ENCODE measurements at places on chromosomes 3 and 15.

GRCh38 chr15:29276366-29276765 lies 6.7 kb upstream of the NSMCE3 start:
- no peak for DNase-seq

DNA sequence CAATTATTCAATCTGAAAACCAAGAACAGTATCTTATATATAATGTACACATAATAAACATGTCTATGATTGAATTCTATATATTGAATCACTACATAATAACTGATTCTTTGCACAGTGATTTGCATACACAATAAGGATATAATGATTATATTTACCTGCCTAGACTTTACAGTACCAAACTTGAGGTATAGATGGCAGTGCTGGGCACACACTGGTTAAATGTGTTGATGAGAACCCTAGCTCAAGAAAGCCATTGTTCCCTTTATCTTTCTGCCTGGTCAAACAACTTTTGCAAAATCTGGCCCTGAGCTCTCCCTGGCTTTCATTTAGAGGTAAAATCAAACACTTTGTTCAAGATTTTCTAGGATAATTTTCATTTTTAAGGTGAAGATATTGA lies 697.7 kb downstream of the TUSC7 start:
- DNase-seq = no peak

- DNase-seq = no peak
Observed at GRCh38 chr3:141798448-141798845, 35.2 kb downstream of the GRK7 start.

DNA sequence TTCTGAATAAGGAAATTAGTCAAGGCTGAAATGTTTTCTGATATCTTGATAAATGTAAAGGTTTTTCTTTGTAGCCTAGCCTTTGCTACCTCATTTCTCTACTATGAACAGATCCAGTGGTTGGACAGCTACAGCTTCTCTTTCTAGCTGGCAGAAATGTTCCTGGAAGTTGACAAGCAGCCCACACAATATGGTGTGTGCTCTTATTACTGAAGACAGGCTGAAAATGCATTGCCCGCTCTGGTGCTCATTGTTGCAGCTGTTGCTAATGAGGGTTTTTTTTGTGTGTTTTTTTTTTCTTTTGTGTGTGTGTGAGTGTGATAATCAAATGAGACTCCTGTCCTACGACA lies 844.3 kb upstream of the SEMA6D start:
- no peak for DNase-seq

- DNase-seq = no peak
Observed at GRCh38 chr3:106485217-106485616, 616.4 kb upstream of the CBLB start.

DNA sequence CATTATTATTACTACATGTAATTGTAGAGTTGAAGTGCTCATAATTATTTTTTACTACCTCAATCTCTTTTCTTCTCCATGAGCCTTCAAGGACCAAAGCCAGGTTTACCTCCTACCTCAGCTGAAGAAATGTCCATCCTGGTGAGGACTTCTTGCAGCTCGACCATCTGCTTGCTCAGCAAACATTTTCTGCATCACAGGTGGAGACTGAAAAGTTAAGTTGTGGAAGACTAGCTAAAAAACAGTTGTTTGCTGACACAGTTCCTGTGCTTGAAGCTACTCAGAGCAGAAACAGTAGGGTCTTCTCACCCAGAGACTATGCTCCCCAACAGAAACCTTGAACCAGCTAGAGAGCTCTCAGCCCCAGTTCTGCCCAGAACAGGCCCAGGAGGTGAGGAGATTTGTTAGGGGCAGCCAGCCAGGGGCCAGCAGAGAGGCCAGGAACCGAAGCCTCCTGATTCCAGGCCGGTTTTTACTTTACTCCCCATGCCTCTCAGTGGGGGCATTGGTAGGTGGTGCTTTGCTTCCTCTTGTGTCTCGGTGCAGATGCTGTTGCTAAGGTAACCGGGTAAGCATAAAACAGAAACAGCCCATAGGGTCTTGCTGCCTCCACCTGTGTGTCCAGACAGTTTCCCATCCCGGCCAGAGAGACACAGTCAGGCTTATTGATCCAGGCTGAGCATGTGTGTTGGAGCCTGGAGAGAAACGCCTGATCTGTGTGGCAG lies 54.9 kb downstream of the CCNL1 start:
- no peak for DNase-seq

DNA sequence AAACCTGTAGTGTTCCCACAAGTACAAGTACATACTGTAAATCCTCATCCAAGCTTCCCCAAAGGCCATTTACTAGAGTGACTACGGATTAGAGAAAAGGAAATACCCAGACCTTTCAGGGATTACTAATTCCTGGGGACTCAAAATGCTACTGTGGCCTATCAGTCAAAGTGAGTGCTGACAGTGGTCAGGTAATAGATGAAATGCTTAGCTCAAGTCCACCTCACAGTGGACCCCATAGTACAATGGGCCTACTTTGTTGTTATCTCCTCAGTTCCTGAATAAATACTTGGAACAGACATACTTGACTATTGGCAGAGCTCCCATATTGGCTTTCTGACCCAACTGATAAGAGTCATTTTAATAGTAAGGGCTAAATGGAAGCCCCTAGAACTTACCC lies 61.6 kb downstream of the MAP4 start:
- no peak for DNase-seq
